ENCODE measurements at places on chromosomes 5 and 9.

GRCh38 chr5:8600843-8601242 lies 731.9 kb downstream of the MTRR start:
- DNase-seq: no peak

DNA sequence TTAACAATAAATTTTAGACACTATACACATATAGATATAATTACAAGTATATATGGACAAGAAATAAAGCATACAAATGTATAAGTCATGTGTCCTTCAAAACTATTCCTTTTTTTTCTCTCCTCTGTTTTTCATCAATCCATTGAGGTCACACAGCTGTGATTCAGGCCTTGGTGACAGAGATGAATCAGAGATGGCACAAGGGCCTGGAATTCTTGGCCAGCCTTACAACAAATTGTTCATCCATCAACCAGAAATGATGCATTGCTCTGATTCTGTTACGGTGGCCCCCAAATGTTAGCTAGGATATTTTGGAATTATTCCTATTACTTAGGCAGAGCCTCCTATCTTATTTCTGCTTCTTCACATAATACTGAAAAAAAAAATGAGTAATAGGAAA lies 108.7 kb upstream of the MPDZ start:
- no peak for DNase-seq

DNA sequence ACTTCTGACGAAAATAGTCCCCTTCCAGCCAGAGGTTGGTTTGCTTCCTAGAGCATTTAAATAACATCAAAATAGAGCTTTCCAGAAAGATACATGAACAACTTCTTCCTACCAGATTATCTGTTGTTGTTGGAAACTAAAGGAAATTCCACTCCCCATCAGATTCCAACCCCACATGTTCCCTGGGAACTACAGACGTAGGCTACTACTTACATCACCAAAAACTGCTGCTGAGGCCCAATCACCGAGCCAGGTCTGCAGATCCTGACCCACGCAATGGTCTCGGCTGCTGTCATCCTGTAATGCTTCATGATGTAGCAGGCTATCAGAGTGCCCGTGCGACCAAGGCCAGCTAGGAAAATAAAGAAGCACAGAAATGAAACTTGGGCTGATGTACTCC lies 73.4 kb downstream of the HABP4 start:
- no peak for DNase-seq

DNA sequence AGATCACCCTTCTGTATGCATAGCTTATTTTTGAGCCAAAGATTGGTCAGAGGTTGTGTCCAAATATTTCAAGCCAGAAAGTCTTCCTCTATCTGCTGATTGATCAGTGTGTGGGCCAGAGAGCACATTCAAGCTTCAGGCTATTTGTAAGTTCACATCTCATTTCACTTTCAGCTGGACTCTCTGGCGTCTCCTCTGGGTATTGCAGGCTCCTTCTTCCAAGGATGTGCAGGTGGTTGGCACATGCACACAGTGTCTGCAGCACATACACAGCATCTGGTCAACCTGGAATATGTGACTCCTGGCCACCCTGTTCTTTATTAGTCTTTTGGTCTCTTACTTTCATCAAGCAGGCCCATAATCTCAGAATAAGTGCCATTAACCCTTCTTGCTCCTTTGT lies 516.1 kb downstream of the ANXA1 start:
- DNase-seq: no peak

- DNase-seq: peak; percentile 91
Observed at GRCh38 chr9:126397056-126397455, 70.4 kb downstream of the MVB12B start.

DNA sequence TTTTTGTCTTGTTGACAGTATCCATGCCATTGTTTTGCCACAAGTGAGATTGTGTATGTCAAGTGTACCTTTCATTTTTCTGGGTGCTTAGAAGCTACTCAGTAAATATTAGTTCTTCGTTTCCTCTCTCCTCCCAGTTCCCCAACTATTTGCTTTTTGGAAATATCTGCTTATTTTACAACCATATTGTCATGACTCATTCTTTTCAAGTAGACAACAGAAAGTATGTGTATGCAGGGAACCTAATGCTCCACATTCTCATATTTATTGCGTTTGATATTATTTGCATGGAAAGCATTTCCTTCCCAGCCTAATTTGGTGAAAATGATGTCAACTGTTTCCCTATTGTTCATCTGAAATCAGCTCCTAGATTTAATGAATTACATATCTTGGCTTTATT lies 483.7 kb upstream of the RIOK2 start:
- DNase-seq: no peak

- no peak for DNase-seq
Observed at GRCh38 chr5:108655750-108656450, 91.8 kb upstream of the FER start.

- no peak for DNase-seq
Observed at GRCh38 chr5:20617841-20618240, 629.8 kb upstream of the CDH18 start.

GRCh38 chr5:141529873-141530272 lies 41.0 kb downstream of the PCDHGC5 start:
- no peak for DNase-seq

- DNase-seq: no peak
Observed at GRCh38 chr9:123121457-123121856, 88.0 kb downstream of the GPR21 start.
